Stimulated activated CD8-positive, alpha-beta memory T cell treated with anti-CD3 and anti-CD28 coated beads, Interleukin-4, amount 100 ng/mL, for 4 hours (primary cell): ENCODE measurements at places on chromosomes 3 and 15.

GRCh38 chr15:28899061-28899738, 13.4 kb downstream of the APBA2 start:
- DNase-seq = no peak

DNA sequence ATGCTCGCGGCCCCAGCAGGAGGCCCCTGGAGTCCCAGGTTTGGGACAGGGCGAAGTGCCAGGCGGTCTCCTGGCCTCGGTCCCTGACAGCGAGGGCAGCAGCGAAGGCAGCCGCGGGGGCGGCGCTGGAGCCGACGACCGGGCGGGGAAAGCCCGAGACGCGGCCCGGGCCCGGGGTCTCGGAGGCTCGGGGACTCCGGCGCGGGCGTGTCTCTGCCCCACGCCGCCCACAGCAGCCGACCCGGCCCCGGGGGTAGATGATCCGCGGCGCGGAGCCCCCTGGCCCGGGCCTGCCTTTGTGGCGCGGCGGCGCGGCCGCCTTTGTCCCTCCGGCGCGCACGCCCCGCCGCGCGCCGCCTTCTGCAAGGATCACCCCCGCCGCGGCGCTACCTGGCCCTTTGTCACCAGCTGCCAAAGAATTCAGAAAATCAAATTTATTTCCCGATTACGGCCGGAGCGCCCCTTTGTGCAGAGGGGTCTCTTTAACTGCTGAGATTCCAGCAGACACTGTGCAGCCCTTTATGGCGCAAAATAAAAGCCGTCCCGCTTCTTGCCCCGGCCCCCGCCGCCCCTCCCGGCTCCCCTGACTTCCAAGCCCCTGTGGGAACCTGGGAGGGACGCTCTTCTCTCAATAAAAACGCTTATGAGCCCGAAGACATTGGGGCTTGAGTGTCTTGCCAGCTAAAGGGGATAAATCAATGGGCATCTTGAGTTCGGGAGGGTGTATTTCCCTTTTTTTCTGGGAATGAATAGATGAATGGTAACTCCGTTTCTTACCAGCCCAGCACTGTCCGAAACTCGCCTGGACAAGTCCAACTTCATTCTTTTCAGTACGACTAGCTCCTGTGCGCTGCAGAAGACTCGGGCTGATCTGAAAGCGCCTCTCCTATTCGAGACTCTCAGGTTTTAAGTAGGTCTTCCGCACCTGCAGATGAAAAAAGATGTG, 68.4 kb downstream of the HES1 start:
- DNase-seq = no peak

GRCh38 chr3:66449411-66449974, 51.3 kb downstream of the LRIG1 start:
- no peak for DNase-seq

DNA sequence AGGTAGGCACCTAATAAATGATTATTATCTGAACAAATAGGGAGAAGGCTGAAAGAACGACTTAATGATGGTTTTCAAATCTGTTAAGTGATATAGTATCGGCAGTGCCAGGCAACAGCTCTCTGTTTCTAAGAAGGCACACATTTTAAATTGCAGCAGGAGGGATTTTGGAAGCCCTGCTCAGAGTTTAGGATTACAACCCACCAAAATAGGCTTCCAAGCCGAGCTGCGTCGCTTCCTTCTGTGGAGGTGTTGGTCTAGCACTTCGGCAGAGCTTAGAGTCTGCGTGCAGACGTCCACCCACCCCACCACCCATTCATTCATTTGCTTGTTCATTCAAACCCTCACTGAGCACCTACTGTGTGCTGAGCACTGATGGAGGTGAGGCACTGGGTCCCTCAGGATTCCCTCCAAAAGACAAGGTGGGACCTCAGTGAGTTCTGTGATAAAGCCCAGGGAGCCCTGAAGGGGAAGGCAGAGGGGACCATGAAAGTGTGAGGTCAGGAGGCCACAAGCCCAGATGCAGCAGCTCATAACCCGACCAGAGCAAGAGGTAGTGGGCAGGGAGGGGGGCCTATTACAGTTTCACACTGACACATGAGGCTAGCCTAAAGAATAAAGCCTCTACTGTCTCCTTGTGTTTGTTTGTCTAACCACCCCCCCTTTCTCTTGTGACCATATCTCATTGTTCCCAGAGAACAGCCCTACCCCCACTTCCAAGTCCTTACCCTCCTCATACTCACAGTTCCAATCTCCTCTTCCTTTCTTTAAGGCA, 8.9 kb downstream of the ADCY5 start:
- no peak for DNase-seq

GRCh38 chr3:133962849-133963248, 66.9 kb downstream of the SLCO2A1 start:
- DNase-seq = no peak

- DNase-seq = no peak
These were observed 4.9 kb downstream of the RFTN1 start for GRCh38 chr3:16508591-16508995.

- no peak for DNase-seq
These were observed 1.5 kb downstream of the SLITRK3 start for GRCh38 chr3:165194511-165195240.

DNA sequence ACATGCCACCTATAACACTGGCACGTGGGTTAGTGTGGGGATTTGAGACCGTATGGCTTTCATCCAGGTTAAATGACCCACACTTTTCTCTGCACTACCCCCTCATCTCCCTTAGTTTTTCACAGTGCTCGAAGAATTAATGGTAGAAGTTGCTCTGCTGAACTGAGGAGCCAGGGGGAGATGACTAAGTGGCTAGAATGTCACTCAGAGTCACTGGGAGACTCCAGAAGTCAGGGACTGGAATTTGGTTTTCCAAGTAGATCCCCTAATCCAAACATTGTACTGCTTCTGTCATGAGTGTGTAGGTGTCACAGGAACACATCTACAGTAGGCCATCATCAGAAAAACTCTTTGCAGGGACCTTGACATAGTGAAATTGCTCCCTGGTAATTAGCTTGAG, 181.0 kb upstream of the RASGRP1 start:
- DNase-seq = no peak

- DNase-seq = no peak
These were observed 265.0 kb downstream of the OPA1 start for GRCh38 chr3:193857996-193858395.

GRCh38 chr15:63940966-63941620, 105.2 kb downstream of the DAPK2 start:
- DNase-seq = no peak

GRCh38 chr3:194383276-194383940, 13.9 kb upstream of the LRRC15 start:
- DNase-seq = no peak

GRCh38 chr3:124201226-124201625, 209.3 kb upstream of the ROPN1 start:
- DNase-seq = no peak

DNA sequence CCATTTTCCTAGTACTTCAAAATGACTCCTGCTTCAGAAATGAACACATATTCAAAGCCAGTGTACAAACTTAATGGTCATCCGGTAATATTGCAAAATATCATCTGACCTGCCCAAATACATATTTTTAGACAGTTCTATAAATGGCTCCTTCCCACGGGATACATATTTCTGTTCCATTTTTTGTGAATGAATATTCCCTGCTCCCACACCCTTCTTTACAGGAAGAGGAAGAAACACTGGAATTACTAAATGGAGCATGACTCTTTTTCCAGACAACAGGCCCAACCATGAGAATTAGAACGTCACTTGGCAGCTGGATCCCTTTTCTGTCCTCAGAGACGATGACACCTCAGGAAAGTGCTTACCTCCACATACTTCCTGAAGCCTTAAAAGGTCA, 38.0 kb upstream of the CBLB start:
- no peak for DNase-seq

- no peak for DNase-seq
These were observed 17.7 kb downstream of the STARD9 start for GRCh38 chr15:42593143-42593542.

DNA sequence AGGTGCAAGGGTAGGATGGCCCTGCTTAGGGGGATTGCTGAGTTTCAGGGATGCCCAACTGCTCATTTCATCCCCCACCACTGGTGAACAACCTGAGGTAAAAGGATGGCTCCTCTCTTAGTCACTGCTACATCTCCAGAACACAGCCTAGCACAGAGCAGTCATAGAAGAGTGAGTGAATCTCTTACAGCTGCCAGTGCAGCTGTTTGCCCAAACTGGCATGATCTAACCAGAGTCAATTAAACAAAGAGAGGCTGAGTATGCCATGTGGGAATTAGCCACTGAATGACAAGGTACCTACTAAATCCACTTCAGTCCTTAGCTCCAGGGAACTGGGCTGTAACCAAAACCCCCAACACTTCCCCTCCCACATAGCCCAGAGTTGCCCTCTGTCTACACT, 6.8 kb upstream of the NCKIPSD start:
- no peak for DNase-seq

- DNase-seq = no peak
These were observed 143.3 kb upstream of the GMNC start for GRCh38 chr3:191005790-191006189.

DNA sequence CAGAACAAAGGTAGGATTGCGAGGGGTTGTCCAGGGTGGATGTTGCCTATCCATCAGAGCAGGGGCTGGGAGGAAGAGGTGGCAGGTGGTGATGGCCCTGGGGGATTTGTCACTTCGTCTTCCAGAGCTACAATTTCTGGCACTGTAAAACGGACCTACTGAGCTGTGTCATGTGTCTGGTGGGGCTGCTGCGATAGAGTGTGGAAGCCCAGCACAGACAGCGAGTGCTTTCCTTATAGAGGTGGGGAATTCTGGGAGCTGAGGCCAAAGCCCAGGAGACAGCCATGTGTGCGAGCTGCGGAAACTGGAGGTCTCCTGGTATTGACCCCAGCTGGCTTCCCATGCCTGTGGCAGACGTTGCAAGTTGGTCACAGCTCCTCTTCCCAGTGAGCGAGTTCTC, 61.2 kb upstream of the SEC22A start:
- no peak for DNase-seq

DNA sequence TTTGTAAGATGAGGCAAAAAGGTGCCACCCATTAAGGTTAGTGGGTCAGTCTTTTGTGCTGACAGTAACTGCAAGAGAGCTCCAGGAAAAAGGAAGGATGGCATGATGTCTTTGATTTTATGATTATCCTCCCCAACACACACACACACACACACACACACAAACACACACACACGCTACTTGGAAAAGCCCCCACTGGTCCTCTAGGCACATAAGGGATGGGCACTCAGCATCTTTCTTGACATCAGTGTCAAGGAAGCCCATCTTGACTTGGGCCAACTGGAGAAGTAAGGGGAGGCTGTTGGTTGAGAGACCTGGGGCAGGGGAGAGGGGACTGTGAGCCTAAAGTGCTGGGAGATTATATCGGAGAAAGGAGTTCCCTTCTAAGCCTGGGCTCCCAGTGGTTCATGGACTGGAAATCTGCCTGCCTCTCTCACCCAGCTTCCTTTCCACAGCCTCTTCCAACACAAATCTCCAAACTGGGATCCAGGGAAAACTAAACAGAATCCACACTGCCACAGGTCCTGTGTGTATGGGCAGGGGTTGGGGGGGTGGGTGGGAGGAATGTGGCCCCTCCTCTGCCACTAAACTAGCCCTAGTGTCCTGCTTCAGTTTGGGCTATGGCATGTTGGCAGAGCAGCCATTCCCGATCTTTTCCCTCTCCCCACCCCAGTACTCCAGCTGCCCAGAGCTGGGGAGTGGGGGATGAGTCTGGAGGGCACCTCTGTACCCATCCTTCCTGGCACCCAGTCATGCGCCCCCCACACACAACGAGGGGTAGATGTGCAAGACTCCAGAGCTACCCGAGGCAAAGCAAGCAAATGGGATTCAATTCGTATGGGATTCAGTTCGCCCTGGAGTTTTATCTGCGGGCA, 1.6 kb downstream of the AMOTL2 start:
- DNase-seq = no peak

GRCh38 chr3:148020861-148021260, 611.7 kb downstream of the ZIC1 start:
- DNase-seq = no peak

GRCh38 chr3:183641882-183642281, 6.5 kb downstream of the KLHL24 start:
- no peak for DNase-seq

GRCh38 chr15:77855871-77856270, 221.6 kb downstream of the TBC1D2B start:
- no peak for DNase-seq

DNA sequence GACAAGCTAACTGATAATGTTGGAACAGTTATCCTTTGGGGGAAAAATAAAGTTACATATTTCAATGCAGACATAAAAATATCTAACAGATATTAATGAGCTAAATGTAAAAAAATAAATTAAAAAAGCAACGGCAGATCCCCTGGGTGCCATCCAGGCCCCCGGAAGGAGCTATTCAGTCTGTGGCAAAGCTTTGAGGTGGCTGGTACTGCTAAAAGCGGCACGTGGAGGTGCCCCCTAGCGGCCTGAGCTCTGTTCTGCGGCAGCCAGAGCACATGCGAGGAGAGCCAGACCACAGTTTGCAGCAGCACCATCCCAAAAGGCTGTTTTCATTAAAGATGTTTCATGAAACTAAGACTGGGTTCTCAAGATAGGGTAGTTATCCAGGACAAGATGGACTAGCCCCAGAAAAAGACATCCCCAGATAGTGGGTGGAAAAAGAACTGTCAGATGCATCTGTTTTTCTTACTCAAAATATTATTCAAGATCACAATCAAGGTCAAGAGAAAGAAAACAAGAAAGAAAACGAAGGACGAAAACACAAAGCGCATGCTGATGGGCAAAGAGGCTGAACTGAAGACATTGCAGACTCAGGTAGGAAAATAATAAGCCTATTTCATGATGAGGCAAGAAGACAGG, 18.7 kb downstream of the AP3S2 start:
- peak; percentile 62 for DNase-seq

DNA sequence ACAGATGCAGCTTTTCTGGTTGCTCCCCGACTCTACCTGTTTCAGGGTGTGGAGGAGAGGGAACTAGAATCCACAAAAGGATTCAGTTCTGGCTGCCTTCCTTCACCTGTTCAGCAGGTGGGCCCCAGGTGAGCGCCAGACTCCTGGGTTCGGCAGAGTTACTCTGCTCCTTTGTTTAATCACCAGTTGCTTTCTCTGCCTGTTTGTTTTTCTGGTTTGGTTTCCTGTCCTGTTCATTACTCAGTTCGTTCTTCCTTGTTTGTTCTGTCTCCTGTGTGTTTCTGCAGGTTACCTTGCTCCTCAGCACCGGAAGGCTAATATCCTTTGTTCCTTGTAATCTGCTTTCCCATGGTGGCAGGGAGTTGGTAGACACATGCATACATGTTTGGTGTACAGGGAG, 508.5 kb upstream of the ATP11B start:
- no peak for DNase-seq

GRCh38 chr3:146334151-146334550, 83.2 kb upstream of the PLSCR4 start:
- no peak for DNase-seq

- DNase-seq = no peak
These were observed 352.5 kb upstream of the DCBLD2 start for GRCh38 chr3:99253963-99254355.
